ENCODE measurements at places on chromosomes 3 and 15. TPM values are rescaled to one million over a fixed set of nuclear protein-coding genes. Genes with fewer than 3 reads are reported as not detected.

Gene SLC22A14
- total RNA-seq, result not detected

Gene TMCO5A
- total RNA-seq, result not detected

Gene SLC24A5
- not detected for total RNA-seq

Gene TTLL13
- total RNA-seq, result 0.11 TPM

Gene ALDH1L1
- total RNA-seq, result 0.08 TPM

Data from hair follicular keratinocyte (primary cell).